LNCaP clone FGC (cell line): ENCODE measurements at places on chromosomes 13 and 19.

GRCh38 chr19:19627621-19628500, at the start of gene LPAR2:
Gene LPAR2 (minus strand): TSS chr19:19628220. CDS start chr19:19627275, 945 bp downstream.
- peak; percentile 34 for DNase-seq

- no peak for DNase-seq
Measured at GRCh38 chr13:98803111-98803561, 50.7 kb upstream of the SLC15A1 start.

GRCh38 chr13:93730780-93731179, 504.2 kb downstream of the GPC6 start:
- no peak for DNase-seq

GRCh38 chr19:51093101-51093500, 10.4 kb upstream of the KLK14 start:
- DNase-seq = no peak

DNA sequence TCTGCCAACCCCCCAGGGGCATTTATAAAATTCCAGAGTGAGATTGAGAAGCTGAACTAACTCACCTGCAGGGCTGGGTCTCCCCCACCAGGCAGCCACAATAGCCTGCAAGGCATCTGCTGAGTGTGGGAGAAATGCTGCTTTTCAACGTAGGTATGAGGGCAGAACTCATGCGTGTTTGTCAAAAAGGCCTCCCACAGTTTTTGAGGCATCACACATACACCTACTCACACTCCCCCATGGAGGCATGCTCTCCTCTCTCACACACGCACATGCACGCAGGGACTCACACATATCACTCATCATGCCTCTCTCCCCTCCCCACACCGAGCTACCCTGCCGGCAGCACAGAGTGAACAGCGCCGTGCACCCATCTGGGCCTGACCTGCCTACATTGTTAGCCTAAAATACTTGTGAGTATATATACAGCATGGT, 390.5 kb downstream of the FGF9 start:
- DNase-seq = no peak

- DNase-seq = no peak
Measured at GRCh38 chr13:93547886-93548285, 321.3 kb downstream of the GPC6 start.

GRCh38 chr13:95236774-95237173, 64.5 kb downstream of the ABCC4 start:
- peak; percentile 81 for DNase-seq

- no peak for DNase-seq
Measured at GRCh38 chr19:13206587-13206986, 56.4 kb downstream of the IER2 start.

- no peak for DNase-seq
Measured at GRCh38 chr19:35223862-35224505, 4.6 kb downstream of the FAM187B start.

DNA sequence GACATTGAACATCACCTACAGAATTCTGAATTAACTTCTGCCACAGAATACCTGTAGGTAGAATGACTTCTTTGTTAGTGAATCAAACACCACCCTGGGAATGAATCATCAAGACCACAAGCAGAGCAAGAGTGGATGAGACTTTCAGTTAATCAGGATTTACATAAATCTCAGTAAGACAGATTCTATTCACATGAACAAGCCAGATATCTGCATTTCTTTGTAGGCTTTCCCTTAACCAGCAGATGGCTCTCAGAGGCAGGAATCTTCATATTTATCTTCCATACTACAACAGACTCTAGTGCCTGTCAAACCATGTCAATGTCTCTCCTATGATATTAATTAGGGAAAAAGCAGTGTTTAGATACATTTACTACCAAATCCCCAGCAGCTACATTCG, 412.1 kb downstream of the KLF12 start:
- no peak for DNase-seq

DNA sequence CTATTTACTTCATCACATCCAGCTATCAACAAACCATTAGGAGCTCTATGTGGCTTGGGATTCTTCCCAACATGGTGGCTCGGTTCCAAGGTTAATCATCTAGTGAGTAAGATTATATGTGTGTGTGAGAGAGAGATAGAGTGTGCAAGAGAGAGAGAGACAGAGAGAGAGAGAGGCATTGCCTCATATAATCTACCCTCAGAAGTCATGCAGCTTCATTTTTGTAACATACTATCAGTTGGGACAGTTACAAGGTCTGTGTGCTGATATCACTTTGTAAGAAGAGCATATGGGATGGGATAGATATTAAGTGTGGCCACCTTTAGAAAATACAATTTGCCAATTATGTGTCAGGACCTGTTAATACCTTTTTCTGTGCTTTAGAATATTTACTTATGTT, 104.1 kb downstream of the NDFIP2 start:
- no peak for DNase-seq

DNA sequence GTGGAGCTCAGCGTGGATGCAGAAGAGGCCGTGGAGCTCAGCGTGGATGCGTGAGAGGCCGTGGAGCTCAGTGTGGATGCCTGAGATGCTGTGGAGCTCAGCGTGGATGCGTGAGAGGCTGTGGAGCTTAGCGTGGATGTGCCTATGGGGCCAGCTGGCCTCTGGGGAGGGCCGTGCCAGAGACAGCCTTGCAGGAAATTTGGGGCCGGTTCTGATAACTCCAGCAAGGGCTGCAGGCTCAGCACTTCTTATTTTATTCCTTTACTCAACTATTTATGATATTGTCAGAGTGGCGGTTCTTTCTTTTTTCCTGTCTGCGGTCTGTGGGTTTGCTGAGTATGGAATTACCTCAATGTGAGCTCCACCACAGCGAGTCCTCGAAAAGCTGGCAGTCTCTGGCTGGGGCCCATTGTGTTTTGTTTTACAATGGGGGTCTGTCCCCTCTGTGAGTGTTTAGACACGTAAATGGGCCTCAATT, 17.8 kb upstream of the TMEM255B start:
- DNase-seq = no peak

- DNase-seq = no peak
Measured at GRCh38 chr13:110897014-110897413, 17.9 kb downstream of the ANKRD10 start.

DNA sequence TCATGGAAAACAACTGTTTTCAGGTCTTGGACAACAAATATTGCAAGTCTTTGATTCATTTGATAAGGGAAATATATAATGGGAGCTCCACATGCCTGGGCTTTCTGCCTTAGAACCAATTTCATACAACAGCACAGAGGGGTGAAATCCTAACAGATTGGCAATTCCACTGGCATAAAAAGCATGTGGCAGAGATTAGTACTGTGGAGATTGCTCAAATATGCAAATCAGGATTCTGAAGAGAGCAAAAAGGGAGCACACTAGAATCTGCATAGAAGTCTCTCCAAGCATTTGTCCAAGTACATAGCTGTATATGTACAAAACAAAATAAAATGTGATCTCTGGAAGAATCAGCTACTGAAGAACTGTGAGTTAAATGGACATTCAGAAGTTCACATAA, 312.9 kb upstream of the SLITRK5 start:
- no peak for DNase-seq

DNA sequence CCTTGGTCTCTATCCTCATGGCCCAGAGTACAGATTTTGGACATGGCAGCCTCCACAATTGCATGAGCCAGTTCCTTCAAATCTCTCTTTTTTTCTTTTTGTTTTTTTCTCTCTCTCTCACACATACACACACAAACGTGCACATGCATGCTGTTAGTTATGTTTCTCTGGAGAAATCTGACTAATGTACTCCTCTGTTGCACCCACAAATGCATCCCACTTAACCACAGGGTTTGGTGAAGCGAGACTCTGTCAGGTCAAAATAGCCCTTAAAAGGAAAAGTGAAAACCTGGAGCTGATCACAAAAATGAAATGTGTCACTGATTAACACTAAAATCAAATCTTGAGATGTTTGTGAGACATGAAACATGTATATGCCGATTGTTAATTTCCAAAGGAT, 374.6 kb upstream of the ARGLU1 start:
- no peak for DNase-seq

- no peak for DNase-seq
Measured at GRCh38 chr13:43631106-43631505, 155.7 kb downstream of the ENOX1 start.

- no peak for DNase-seq
Measured at GRCh38 chr13:45718992-45719391, 16.9 kb downstream of the CBY2 start.

- no peak for DNase-seq
Measured at GRCh38 chr19:50250450-50251136, 47.2 kb downstream of the MYH14 start.

GRCh38 chr19:19170873-19171672, 1.0 kb upstream of the MEF2B start:
- DNase-seq = no peak

DNA sequence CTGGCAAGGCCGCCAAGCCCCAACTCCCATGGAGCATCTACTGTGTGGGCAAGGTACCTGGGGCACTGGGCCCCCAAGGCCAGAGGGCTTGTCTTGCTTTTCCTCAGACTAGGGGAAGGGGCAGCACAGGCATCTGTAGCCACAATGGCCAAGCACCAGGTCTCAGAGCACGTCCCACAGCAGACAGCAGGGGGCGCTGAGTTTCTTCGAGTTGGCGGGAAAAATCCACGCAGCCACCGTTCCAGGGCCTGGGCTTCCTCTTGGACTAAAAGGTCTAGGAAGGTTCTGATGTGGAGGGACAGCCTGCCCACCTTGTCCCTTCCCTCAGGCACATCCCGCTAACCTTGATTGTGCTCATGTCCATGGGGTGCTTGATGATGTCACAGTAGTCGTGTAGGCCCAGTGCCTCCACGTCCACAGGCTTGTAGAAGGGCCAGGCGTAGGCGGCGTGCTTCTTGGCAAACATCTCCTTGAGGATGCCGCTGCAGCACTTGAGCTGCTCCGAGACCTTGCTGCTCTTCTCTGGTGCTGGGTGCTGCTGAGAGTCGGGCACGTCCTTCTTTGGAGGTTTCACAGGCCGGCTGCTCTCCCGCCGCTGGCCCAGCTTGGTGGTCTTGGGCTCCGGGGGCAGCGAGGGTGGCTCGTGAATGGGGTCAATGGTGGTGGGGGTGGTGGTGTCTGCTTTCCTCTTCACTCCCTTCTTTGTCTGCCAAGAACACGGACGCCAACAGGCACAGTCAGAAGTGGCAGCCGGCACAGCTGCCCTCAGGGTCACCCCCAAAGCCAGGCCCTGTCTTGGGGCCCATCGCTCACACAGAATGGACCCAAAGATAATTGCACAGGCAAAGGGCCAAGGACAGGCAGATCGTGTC, 32.0 kb upstream of the EPHX3 start:
- DNase-seq = peak; percentile 15

- no peak for DNase-seq
Measured at GRCh38 chr13:84200971-84201370, 318.7 kb upstream of the SLITRK1 start.

GRCh38 chr19:54209811-54210494, 9.3 kb downstream of the RPS9 start:
- DNase-seq = peak; percentile 94

DNA sequence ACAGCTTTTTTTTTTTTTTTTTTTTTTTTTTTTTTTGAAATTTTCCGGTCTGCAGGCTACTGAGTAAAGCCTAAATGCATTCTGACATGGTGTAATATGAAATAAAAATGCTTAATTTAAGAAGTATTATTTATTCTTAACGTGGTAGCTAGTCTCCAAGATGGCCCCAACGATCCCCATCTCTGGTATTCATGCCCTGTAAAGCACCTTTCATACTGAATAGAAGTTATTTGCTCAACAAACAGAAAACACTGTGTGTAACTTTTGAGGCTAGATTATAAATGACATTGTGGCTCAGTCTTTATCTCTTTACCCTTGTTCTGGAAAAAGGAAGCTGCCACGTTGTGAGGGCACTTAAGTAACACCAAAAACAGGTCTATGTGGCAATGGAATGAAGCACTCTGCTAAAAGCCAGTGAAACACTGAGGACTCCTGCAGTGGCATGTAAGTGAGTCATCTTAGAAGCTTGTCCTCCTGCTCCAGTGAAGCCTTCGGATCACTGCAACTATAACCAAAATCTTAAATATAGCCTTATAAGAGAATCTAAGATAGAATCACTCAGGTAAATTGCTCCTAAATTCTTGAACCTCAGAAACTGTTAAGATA, 128.7 kb downstream of the UGGT2 start:
- no peak for DNase-seq

DNA sequence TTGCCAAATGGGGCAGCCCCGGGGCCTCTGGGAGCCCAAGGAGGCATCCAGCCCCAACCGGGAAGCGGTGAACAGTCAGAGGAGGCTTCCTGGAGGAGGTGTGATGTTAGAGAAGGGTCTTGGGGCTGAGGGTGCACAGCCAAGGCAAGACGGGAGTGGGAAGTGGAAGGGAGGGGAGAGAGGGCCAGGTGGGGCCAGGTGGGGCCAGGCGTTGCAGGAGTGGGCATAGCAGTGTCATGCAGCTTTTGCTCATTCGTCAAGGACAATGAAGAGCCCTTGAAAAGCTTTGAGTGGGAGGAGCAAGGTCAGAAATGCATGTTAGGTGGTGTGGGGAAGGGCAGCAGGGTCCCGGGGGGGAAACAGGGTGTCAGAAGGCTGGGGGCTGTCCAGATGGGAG, 1.8 kb downstream of the FBN3 start:
- DNase-seq = no peak

DNA sequence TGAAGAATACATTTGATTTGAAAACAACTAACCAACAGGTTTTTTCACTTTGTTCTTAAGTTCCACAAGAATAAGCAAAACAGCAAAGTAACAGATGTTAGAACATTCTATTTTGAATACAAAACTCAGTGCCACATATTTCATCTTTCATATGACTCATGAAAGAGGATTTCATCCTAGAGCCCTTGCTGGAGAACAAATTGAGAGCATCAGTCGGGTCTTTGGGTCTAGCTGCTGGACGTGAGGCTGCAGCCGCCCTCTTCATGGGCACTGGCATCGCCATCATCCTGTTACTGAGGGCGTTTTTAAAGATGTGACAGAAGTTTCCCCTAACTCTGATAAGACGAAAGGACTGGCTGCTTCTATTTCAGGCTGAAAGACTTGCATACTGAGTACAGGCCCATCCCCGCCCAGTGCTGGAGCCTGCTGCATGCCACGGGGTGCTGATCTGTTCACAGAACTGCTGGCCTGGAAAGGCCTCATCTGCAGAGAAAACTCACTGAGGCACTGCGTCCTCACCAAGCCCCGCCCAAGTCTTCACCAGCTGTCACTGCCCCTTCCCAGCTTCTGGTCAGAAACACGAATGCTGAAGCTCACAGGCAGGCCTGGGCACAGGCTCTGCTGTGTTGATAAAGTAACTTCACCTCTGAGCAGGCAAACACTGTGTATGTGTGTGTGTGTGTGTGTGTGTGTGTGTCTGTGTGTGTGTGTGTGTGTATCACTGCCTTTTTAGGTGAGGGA, 101.4 kb downstream of the TUBGCP3 start:
- DNase-seq = no peak

GRCh38 chr19:33631609-33631973, 9.8 kb downstream of the CHST8 start:
- no peak for DNase-seq
